ENCODE measurements at places on chromosomes 11 and 22.
A peak's percentile ranks its signal among the peaks of the same experiment; 100 is the strongest.

GRCh38 chr11:128894286-128894681, 3.1 kb downstream of the KCNJ5 start:
- DNase-seq, result no peak

DNA sequence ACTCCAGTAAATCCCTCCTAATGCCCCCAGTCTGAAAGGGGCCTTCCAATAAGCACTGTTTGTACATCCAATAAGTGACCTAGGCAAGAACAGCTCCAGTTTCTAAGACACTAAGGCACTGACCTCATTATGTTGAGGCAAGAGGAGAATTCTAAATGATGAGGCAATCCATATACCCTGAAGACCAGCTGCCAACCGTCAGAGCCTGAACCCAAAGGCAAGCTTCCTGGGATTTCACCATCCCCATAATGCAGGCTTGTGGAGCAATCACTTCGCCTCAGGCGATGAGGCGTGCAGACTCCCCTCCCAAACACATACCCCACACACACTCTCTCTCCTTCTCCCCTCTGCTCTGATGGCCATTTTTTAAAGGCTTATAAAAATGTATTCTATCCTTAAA, 49.5 kb downstream of the LGR4 start:
- DNase-seq, result peak; percentile 32

GRCh38 chr11:79670882-79671281, 230.1 kb upstream of the TENM4 start:
- no peak for DNase-seq

DNA sequence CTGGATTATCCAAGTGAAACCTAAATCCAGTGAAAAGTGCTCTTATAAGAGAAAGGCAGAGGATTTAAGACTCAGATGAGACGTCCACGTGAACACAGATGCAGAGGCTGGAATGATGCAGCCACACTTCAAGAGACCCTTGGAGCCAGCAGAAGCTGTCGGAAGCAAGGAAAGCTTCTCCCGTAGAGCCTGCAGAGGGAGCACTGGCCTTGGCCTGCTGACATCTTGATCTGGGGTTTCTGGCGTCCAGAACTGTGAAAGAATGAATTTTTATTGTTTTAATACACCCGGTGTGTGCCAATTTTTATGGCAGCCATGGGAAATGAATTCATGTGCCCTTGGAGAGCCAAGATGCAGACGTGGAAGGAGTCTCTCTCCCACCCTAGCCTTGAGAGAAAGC, 407.0 kb upstream of the B3GAT1 start:
- DNase-seq, result no peak

- no peak for DNase-seq
These were observed 270.5 kb downstream of the TENM4 start for GRCh38 chr11:79170321-79170720.

DNA sequence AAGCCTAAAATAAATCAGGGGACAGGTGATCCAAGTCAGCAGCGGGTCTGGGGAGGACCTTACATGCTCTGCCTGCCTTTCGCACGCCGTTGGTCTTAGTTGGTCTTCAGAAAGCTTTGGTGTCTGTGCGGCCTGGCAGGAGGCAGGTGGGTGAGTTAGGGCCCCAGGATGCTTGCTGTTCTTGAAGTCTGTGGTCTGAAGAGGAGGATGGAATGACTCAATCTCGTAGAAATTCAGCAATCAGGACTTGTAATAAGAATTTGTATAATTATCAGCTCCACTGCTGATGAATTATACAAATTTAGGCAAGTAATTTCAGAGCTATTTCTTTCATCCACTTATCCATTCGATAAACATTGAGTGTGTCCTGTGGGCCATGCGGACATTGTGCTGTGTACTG, 138.5 kb downstream of the FEZ1 start:
- no peak for DNase-seq

DNA sequence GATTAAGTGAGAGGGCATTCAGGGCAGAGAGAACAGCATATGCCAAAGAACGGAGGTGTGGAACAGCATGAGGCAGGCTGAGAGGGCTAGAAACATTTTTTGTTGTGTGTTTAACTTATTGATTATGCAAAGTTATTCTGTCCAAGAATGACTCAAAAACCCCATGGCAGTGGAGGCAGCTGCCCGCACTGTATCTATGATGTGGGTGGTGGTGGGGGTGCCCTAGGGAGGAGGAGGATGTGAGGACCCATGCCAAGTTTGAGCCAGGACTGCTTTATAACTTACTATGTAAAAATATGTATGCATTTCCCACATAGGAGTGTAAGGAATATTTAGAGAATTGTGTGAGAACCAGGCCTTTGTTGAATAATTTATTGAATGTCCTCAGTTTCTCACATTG, 85.4 kb upstream of the GNAZ start:
- no peak for DNase-seq

GRCh38 chr11:70064008-70064725, 13.9 kb upstream of the ANO1 start:
- no peak for DNase-seq

DNA sequence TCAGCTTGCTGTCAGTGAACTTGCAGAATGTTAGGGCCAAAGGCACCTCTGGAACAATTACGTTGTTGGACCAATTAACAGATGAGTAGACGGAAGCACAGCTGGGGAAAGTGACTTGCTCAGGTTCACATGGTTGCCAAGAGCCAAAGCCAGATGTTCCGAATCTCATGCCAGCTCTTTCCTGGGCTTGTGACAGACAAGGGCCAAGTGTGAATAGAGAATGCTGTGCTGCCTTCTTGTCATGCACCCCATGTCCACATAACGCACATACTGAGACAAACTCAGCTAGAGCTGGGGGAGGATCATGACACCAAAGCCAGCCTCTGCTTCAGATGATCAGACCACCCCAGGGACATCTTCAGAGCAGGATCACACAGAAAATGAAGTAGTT, 616.3 kb downstream of the INSC start:
- no peak for DNase-seq

DNA sequence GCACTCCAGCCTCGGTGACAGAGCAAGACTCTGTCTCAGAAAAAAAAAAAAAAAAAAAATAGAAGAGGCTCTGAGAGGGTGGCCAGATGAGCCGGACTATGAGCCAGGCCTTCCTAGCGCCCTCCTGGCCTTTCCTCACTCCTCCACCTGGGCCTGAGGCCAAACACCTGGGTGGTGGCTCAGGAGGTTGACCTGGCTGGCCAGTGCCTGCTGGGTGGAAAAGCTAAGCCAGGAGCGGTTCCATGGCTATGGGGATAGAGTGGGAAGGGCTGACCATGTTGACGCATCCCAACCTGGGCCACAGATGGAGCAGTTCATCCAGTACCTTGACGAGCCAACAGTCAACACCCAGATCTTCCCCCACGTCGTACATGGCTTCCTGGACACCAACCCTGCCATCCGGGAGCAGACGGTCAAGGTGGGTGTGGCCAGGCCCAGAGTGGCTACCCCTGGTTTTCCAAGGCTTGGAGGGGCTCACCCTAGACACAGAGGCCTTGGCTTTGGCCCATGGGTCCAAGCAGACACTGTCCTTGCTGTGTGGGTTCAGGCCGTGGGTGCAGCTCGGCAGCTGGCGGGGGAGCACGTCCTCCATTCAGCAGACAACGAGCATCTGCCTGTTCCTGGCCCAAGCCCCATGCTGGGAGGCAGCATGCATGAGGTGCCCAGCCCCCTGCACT, 7.6 kb downstream of the SCYL1 start:
- DNase-seq, result no peak

DNA sequence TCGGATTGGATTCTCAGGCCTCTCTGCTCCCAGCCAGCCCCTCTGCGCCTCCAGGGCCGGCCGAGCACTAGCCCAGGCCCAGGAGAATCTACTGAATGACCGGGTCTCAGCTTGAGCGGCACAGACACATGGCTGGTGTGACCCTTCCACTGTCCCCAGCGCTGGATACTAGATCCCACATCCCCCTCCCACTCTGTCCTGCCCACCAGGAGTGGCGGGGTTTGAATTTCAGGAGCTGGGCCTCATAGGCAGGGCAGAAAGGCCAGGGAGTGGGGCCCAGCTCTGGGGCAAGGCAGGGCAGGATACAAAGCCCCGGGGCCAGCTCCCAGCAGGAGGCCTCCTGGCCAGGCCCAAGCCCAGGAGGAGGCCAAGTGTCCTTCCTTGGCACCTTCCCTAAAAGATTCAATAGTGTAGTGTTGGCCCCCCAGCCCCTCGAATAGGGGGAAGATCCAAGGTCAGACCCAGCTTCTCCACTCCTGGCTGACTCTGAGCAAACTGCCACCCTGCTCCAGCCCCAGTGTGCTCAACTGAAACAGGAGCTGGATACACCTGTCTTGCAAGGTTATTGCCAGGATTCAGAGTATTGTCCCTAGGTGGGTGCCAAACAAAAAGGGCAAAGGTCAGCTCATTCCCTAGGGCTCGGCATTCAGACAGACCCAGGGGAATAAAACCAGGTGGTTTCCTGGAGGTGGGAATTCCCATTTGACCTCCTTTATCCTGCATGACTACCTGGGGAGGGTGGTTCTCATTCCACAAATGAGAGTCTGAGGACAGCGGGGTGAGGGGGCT, 22.5 kb upstream of the TCF20 start:
- no peak for DNase-seq

DNA sequence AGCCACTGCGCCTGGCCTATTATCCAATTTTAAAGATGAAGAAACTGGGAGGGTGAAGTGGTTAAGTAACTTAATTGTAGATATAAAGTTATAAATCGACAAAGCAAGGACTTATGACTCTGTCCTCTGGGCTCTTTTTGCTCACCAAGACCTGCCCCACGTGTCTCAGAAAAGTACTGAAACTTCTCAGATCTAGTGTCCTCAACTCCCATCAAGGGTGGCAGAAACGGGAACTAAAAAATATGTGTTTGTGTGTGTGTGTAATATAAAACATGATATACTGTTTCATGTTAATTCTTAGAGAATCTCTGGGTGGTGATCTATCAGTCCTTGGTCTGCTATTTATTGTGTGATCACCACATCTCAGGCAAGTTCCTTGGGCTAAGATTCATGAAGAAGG, 104.9 kb downstream of the GAB2 start:
- no peak for DNase-seq

DNA sequence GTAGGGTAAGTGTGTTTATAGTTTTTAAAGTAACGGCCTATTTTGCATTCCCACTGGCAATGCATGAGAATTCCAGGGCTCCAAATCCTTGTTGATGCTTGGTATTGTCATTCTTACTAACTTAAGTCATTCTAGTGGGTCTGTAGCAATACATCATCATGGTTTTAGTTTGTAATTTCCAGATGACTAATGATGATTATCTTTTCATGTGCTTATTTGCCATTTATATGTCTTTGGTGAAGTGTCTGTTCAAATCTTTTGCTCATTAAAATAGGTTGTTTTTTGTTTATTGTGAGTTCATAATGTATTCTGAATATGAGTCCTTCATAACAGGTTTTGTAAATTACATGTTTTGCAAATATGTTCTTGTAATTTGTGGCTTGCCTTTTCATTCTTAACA, 31.2 kb downstream of the MTMR3 start:
- DNase-seq, result peak; percentile 50

- no peak for DNase-seq
These were observed 110.1 kb upstream of the TTC12 start for GRCh38 chr11:113204280-113204679.

DNA sequence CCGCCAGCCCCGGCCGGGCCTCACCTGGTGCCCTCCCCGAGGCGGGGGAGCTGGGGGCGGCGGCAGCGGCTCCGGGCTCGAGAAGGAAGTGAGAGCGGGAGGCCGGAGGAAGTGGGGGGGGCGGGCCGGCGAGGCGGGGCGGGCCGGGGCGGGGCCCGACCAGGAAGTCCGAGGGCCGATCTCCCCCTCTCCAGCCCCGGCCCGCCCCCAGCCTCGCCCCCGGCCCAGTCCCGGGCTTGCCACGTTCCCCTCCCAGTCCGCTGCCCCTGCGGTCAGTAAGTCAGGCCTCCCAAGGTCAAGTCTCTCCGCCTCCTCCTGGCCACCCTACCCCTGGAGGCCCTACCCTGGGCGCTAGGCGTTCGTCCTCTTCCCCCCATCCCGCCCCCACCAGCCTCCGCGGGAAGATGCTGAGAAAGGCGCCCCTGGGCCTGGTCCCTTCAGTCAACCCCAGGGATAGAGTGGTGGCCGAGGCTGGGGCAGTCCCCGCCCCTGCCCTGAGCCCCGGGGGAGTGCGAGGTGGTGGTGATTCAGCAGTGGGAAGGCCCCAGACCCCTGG, at the start of gene RHOG:
Gene RHOG, minus strand, starts transcription at position 90 of the 556 bp plus-strand sequence. CDS start 12,821 bp downstream, outside the sequence.
- peak; percentile 55 for DNase-seq

DNA sequence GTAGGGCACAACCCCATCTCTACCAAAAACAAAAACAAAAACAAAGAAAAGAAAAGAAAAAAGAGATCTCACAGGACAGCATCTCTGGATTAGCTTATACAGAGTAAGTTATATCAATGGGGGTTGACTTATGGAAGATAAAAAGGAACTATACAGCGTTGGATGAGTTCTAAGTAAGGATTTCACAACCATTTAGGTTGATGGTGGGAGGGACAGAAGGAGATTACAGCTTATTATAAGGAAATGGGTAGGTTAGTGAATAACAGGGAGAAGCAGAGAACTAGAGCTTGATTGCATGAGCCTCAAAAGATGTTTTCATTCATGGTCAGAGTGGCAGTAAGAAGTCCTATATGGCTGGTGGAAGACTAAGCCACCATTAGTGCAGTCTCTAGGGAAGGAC, 60.3 kb downstream of the CECR2 start:
- DNase-seq, result no peak

DNA sequence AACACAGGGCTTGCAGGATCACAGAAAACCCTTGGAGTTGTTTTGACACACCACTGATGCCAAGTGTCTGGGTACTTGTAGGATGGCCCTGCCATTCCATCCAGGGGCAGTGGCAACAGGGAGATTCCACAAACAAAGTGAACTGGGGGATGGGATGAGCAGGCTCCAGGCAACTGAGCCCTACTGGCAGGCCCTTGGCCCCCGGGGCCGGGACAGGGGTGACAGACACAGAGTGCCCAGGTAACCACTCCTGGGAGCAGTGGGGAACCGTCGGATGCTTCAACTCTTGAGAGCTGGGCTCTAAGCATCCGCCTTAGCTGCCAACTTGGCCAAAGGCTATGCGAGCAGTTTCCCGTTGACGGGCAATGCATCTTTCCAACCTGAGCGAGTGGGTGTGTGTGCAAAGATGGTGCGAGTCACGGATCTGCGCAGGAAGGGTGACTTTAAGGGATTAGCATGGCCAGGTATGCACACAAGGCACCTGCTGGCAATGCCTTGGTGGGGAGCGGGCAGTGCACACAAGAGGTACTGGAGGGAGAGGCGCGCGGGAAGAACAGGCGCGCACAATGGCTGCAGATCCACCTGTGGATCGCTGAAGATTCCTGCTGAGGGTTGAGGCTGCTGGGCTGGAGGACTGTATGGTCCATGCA, 83.1 kb upstream of the PRODH start:
- DNase-seq, result no peak

- no peak for DNase-seq
These were observed 1.1 kb downstream of the SLC43A3 start for GRCh38 chr11:57425565-57426438.
